Mononuclear cell (primary cell): ENCODE measurements at places on chromosomes 2 and 18. TPM values are rescaled to one million over a fixed set of nuclear protein-coding genes. Genes with fewer than 3 reads are reported as not detected.

The SAG gene
- total RNA-seq, result 0.21 TPM

The RNF152 gene
- total RNA-seq, result 0.73 TPM

The C2orf80 gene
- not detected for total RNA-seq

The MFSD2B gene
- total RNA-seq, result 1.5 TPM

The VPS54 gene
- total RNA-seq, result 13.4 TPM

The LRRTM1 gene
- not detected for total RNA-seq

The PSTPIP2 gene
- 27.9 TPM for total RNA-seq

The SLC9A2 gene
- not detected for total RNA-seq

The RPRM gene
- 0.10 TPM for total RNA-seq

The CACNB4 gene
- 0.84 TPM for total RNA-seq

The POMC gene
- total RNA-seq, result 2.3 TPM

The CPO gene
- total RNA-seq, result 0.21 TPM

The RAB6C gene
- 0.10 TPM for total RNA-seq

The PER2 gene
- 18.7 TPM for total RNA-seq

The SKOR2 gene
- not detected for total RNA-seq

The PFN4 gene
- not detected for total RNA-seq

The IL1A gene
- 23.4 TPM for total RNA-seq

The CELF4 gene
- total RNA-seq, result not detected

The GPR39 gene
- not detected for total RNA-seq

The LRRTM4 gene
- total RNA-seq, result 0.10 TPM

The TUBA3E gene
- total RNA-seq, result not detected

The BMP10 gene
- total RNA-seq, result not detected

The FIGN gene
- not detected for total RNA-seq

The LAMA1 gene
- total RNA-seq, result not detected

The CAPN14 gene
- 0.21 TPM for total RNA-seq

The CYP26B1 gene
- total RNA-seq, result under 0.01 TPM

The ERICH2 gene
- not detected for total RNA-seq

The MYO5B gene
- total RNA-seq, result under 0.01 TPM

The HES6 gene
- total RNA-seq, result 5.4 TPM

The TLX2 gene
- 0.10 TPM for total RNA-seq

The NIF3L1 gene
- 8.5 TPM for total RNA-seq
